ENCODE measurements at places on chromosomes 4 and X.
A peak's percentile ranks its signal among the peaks of the same experiment; 100 is the strongest.

DNA sequence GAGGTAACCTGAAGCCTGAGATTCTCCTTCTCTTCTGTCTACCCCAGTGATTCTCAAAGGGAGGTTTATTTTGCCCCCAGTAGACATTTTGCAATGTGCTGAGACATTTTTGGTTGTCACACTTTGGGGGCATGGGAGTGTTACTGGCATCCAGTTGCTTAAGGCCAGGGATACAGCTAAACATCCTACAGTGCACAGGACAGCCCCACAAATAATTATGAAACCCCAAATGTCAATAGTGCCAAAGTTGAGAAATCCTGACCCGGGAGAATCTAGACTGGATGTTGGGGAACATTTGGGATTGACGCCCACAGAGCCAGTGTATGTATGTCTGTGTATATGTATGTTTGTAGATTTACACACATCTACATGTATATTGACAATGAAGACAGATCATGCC is 13.2 kb downstream of the MID1 start:
- no peak for DNase-seq

DNA sequence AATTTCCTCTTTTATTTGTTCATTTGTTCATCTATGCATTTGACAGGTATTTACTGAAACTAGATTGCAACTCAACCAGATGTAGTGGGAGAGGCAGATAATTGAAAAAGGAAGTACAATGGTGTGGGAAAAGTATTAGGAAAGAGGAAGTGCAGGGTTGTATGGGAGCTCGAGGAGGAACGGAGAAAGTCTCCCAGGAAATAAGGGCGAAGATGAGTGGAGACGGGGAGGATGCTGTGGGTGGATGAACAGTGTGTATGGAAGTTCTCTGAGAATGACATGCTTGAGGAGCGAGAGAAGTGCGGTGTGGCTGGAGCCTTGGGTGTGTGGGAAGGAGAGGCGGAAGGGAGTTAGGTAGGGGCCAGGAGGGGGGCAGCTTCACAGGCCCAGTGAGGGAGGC is 87.5 kb upstream of the DHX15 start:
- DNase-seq: no peak

GRCh38 chr4:162874748-162875147 is 291.9 kb downstream of the NAF1 start:
- DNase-seq: no peak

GRCh38 chr4:173167758-173168395 is 734 bp upstream of the GALNT7 start:
- no peak for DNase-seq

GRCh38 chr4:102623622-102624021 is 122.5 kb downstream of the NFKB1 start:
- no peak for DNase-seq

- DNase-seq: no peak
Measured at GRCh38 chr4:28092610-28093009, 1232.0 kb downstream of the STIM2 start.

DNA sequence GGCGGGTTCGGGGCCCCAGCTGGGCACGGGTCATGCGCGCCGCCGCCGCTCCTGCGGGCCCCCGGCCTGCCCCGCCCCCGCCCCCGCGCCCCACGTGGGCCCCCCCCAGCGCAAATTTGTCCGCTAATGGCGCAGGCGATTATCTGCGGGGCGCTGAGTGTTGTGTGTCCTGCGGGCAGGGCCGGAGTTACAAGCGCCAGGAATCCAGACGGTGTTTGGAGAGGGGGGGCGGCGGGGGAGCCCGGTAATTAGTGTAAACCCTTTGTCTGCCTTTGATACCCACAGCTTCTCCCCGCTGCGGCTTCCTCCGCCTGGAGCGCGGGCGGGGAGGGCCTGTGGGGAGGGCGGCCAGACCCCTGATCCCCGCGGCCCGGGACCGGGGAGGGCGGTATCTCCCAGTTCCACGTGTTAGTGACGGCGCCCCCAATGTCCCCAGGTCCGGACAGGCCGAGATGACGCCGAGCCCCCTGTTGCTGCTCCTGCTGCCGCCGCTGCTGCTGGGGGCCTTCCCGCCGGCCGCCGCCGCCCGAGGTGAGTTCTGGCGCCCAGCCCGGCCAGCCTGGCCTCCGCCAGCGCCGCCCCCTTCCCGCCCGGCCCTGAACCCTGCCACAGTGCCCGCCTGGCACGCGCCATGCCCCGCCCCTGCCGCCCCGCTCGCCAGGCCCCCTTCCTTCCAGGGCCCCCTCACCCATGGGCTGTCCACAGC is 761 bp downstream of the FGFRL1 start:
- DNase-seq: peak; percentile 41

- peak; percentile 77 for DNase-seq
Measured at GRCh38 chr4:157824021-157824420, 348.8 kb downstream of the GASK1B start.

DNA sequence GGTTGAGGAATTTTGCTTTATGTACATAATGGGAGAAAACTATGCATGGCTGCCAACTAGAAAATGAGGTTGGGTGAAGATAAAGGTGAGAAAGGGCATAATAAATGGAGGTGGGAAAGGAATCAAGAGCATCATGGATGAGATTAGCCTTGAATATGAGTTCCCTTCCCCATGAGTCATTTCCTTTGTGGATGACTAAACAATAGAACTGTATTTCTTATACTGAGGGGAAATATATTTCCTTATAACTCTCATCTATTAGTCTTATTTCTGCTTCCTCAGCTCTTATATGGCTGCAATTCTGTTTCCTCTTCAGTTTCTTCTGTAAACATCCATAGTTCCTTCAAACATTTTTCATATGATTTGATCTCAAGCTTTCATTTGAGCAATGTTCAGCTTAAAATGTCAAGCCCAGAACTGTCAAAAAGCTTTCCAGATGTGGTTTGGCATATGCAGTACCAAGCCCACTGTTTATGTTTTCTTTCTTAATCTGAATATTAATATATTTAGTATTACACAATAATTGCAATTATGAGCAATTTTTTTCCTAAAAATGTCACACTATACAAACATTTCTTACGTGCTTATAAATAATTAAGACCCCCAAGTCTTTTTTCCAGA is 100.7 kb upstream of the GRPR start:
- no peak for DNase-seq
